ENCODE measurements at places on chromosomes 6 and 20.

DNA sequence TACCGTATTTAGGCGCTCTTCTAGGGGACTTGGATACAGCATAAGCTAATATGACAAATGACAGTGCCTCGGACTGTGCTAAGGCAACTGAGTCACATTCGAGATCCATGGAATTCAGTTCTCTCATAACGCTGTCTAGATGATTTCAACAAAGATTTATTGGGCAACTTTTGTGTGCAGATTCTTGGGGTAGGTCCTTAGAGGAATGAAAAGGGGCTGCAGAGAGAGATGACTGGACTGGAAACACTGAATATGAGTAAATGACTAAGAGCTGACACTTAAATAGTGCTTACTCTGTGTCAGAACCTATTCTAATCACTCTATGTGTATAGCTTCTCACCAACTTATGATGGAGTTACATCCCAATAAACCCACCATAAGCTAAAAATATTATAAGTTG lies 36.4 kb upstream of the MARCKS start:
- DNase-seq = no peak

GRCh38 chr6:119768201-119768600 lies 418.6 kb upstream of the MAN1A1 start:
- no peak for DNase-seq

DNA sequence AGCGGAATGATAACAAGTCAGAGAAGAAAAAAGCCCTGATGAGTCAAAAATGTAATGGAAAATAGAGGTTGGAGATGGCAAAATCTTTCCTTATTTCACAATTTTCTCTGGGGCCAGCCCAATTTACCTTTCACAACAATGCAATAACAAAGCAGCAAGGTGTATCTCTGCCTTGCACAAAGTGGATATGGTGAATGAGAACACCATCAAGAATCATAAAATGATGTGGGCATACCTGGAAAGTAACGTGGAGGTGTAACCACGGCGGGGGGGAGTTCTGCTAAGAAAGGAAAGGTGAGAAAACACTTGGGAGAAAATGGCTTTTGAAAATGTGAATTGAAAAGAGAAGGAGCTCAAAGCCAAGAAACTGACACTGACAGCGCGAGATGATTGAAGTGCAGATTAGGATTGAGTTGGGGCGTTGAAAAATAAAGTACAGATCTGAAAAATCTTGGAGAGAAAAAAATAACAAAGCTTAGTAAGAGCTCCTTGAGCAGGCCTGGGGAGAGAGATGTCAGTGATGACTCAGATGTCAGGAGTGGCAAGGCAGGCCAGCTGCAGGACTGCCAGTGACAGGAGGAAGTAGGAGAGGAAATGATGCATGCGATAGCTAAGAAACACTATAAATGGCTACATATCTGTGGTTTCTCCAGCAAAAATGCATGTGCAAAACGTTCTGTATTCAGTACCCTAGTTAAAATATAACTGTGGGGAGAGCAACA lies 26.2 kb downstream of the ARHGAP18 start:
- no peak for DNase-seq

- DNase-seq = no peak
Observed at GRCh38 chr6:168377484-168377855, 57.9 kb upstream of the DACT2 start.

DNA sequence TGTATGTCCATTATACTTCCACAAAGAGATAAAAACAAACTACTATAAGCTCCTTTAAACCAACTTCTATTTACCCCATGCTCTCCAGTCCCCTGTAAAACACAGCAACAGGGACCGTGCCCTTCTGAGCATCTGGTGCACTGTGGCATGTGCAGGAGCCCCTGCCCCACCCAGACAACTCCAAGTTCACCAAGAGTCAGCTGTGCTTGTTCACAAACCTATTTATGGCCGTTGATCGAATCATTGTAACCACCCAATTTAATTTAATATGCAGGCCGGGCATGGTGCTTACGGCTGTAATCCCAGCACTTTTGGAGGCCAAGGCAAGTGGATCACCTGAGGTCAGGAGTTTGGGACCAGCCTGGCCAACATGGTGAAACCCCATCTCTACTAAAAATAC lies 13.7 kb upstream of the BLCAP start:
- DNase-seq = no peak

DNA sequence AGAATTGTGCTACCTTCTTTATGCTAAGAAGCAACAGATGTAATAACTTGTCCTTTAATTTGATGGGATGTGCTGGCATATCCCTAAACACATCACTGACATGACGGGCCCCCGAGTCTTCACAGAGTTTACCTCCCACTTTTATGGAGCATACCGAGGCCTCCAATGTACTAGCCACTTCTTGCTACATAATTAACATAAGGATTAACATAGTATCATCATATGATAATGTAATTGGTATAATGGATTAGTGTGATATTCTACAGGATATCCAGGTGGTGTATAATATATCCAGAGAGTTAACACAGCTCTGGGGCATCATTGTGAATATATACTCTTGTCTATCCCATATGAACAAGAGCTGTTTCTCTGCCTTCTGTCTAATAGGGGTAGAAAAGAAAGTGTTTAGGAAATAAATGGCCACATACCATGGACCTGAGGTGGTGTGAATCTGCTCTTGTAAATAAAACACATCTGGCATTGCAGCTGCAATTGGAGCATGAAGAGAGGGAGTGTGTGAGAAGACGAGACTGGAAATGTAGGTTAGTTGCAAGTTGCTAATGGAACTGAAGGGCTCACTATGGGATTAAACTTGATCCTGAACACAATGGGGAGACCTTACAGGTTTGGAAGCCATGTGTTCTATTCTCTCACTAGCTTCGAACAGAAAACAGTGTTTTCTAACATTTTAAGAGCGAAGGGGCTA lies 102.3 kb downstream of the IYD start:
- DNase-seq = no peak

DNA sequence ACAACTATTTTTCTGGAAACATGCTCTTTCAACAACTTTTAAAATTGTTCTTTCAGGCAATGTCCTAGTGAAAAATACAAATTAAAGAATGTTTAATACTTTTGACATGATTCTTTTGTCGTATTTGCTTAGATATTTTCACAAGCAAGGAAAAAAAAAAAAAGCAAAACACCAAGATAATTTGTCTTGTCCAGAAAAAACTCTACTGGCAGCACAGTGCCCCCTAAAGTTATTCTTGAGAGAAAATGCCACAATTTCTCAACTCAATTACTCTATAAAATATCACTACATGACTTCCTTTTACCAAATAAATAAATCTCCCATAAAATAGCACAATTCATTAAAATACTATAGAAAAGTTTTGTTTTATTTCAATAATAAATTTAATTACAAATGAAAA lies 652.5 kb upstream of the EPHA7 start:
- DNase-seq = no peak

- DNase-seq = no peak
Observed at GRCh38 chr20:18138639-18139583, 1.2 kb downstream of the KAT14 start.

DNA sequence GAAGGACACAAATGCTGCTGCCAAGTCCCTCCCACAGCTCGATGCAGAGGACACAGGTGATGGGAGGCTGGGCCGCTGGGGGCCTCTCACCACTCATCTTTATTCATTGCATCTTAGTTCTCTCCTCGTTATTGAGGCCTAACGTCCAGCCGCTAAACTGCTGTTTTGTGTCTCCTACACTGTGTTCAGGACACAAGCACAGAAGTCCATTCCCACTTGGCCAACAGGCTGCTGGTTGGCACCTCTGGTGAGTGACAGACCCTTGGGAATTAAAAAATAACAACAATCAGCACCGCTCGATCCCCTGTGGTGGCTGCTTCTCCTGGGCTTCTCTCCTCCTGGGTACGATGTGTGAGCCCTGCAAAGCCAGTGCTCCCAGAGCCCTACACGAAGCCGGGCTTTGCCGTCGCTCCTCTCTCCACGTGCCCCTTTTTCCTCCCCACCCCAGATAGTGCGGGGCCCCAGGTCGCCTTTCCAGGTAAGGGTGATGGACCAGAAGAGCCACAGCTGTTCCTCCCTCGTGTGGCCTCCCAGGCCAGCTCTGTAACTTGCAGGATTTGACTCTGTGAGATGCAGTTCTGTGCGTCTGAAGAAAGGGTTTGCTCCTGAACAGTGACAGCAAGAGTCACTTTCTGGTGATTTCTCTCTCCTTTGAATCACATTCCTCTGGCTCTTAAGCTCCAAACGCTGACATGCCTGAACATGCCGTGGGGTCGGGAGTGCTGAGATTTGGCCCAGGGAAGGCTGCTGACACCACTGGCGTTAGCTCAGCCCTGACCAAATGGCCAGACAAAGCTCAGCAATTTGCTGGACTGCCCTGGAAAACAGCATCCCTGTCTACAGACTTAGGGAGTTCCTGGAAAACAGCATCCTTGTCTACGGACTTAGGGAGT lies 59.3 kb downstream of the DLL1 start:
- DNase-seq = no peak
